Heart right ventricle (tissue), 16 donors: ENCODE measurements at places on chromosomes 1 and 21. TPM values are rescaled to one million over a fixed set of nuclear protein-coding genes. Genes with fewer than 3 reads are reported as not detected.

DNA sequence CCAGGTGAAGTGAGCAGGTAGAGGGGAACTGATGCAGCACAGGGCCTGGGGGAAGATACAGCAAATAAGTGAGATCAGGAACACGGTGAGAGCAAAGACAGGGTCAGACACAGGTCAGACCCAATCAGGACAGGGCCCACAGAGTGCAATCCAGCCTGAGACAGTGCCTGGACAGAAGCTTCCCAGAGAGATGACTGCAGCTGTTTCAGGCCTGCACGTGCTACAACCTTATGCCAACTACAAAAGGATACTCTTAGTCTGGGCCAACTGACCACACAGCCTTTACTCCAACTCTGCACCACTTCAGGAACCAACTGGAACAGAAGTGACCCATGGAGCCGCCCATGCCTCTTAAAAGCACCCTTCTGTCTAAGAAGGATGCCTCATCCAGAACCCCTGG, 228.0 kb downstream of the TOMM20 start:
- DNase-seq: no peak

GRCh38 chr1:24417681-24418080, 2.1 kb downstream of the NIPAL3 start:
- DNase-seq: no peak

- no peak for DNase-seq
Observed at GRCh38 chr1:176101951-176102642, 105.0 kb downstream of the COP1 start.

DNA sequence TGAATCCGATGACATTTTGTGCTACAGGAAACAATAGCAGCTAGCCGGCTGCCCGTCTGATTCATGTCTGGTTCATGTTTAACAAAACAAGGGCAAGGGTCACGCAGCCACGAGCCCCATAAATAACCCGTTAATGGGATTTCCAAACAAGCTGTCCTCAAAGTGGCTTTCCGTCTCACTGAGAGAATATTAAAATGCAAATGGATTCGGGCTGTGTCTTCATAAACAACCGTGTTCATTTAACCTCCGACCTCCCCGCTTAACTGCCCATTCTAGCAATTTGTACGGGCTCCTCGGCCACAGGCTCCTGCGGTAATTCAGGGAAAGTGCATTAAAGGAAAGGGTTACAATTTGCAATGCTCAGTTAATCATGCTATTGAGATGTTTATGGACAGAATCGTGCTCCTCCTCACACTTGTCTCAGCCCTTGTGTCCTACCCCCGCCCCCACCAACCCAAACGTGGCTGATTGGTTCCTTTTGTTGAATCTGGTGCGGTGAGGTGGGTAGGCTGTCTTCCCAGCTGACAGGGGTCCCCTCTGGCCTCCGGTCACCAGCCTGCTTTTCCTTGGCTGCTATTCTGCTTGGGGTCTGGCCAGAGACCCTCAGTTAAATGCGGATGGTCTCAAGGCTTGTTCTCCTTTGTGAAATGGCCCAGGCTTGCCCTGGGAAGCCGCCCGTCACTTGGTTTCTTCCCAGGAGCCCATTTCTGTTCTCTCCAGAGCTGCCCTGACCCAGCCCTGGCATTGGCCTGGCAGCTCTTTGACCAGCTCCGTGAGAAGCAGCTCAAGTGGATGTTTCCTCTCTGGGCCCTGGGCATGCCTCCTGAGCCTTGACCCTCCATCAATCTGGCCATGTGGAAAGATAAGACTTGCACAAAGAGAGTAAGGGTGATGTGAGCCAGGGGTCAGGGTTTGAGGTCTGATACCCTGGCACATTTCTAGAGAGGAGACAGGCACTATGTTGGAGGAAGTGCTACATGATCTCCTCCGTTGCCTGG, 200.7 kb upstream of the POU3F1 start:
- DNase-seq: no peak

GRCh38 chr1:109773203-109773899, 9.6 kb upstream of the EPS8L3 start:
- peak; percentile 86 for DNase-seq

DNA sequence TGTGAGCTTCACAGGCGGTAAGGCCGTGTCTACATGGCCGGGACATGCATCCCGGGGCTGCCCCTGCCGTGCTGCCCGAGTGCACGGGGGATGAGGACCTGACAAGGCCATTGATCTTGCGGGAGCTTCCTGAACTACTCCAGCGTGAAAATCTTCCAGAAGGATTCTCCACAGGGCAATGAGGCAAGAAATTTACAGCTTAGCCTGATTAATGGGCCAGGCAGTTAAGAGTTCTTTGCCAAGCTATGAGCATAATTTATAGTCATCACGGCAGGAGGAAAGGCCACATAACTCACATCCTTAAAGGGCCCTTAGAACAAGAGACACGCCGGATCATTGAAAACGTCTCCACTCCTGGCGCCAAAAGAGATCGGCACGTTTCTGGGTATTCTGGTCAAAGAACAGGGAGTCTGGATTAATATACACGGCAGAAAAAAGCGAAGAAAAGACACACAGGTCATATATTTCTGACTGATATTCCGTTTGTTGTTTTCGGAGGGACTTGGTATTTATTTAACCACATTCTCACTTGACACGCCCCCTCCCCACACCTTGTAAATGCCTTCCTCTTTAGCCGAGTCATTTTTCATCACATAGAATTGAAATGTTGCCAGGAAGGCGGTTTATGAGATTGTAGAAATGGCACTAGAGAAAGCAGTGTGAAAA, 180.5 kb downstream of the DYRK1A start:
- no peak for DNase-seq

DNA sequence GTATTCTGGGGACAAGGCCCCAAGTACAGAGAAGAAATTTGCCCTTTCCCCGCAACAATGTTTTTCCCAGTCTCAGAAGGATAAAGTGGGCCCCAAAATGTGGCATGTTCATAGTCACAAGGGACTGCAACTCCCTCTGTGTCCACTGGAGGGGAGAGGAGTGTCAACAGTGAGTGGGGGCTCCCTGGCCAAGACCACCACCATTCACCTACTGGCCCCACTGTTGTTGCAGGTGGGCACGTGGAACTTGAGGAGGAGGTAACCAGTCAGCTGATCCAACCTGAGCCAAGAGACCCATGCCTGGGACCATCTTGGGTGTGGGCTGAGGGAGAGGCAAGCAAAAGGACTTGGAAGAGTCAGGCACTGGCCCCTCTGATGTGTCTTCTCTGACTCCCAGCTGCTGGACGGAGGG, 777 bp downstream of the NUDT17 start:
- no peak for DNase-seq

GRCh38 chr1:27604579-27605299, 795 bp upstream of the AHDC1 start:
- DNase-seq: no peak

GRCh38 chr1:223062177-223062576, 80.9 kb downstream of the TLR5 start:
- no peak for DNase-seq

DNA sequence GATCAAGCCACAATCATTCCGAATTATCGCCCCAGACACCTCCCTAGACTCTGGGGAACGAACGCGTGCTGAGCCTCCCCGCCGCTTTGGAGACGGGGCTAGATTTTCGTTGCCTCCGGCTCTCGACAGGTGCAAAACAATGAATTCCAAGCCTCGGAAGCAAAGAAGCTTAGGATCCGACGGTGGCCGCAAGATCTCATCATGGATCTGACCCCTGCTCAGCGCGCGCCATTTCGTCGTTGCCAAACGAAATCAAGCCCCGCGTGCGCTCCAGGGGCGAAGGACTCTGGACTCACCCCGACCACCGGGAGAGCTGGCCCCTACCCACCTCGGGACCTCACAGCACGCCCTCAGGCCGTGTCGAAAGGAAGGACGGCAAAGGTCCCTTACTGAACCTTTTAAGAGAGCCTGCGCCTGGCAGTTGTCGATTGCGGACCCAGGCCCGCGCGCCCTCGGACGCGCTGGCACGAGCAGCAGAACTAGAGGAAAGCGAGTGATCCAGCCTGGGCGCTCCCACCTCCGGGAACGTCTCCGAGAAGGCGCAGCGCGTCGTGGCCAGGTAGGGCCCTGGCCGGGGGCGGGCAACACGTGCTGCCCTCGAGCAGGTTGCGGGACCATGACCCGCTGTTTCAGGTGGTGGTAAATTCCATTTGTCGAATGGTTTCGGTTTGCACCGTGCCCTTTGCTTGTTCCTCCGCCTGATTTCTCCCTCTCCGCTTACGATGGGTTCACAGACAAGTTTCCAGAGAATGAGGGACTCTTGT, 1.6 kb upstream of the RUNX3 start:
- no peak for DNase-seq

GRCh38 chr1:34916104-34916503, 13.3 kb downstream of the DLGAP3 start:
- no peak for DNase-seq

GRCh38 chr1:219340796-219341195, 167.1 kb downstream of the LYPLAL1 start:
- DNase-seq: no peak

- DNase-seq: no peak
Observed at GRCh38 chr1:109932679-109933078, 22.0 kb downstream of the CSF1 start.

DNA sequence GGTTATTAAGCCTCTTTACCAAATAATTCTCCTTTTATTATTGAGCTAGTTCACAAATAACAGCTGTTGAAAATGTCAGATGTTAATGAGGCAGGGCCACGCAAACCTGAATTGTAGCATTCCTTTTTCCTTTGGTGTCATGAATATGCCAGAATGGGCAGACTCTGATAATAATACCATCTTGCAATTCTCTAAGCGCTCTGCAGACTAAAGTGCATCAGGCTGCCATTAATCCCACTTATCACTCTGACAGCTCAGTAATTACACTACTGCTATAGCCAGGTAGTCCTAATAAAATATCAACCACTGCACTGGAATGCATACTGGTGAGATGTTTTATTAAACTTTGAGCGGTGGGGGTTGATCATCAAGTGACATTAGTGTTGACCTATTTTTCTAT, 177.7 kb downstream of the DPYD start:
- no peak for DNase-seq

DNA sequence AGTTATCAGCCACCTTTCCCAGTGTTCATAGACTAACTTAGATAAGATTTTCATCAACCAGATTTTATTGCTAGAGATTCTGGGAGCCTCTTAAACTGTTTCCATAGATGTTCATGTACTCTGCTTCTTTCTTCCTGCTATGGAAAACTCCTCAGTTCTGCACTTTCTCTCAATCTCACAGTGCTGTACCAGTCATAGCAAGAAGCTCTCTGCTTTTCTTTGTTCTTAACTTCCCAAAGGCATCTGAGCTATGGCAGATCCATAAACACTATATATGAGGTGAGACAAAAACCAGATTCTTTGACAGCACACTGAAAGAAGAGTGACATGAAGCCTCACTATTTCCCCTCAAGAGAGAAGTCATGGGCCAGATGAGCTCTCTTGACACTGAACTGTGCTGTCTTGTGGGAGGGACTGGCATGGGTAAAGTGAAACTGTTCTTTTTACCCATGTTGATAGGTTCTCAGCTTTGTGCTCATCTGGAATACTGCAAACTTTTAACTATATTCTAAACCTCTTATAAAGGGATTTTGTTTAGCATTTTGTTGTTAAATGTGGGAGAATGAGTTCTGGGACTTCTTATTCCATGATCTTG, 64.2 kb upstream of the LYPLAL1 start:
- DNase-seq: no peak

GRCh38 chr1:195908121-195908520, 700.1 kb downstream of the KCNT2 start:
- no peak for DNase-seq

- no peak for DNase-seq
Observed at GRCh38 chr1:89815611-89816010, 5.2 kb upstream of the LRRC8D start.

- no peak for DNase-seq
Observed at GRCh38 chr1:182240085-182240484, 151.5 kb downstream of the GLUL start.

DNA sequence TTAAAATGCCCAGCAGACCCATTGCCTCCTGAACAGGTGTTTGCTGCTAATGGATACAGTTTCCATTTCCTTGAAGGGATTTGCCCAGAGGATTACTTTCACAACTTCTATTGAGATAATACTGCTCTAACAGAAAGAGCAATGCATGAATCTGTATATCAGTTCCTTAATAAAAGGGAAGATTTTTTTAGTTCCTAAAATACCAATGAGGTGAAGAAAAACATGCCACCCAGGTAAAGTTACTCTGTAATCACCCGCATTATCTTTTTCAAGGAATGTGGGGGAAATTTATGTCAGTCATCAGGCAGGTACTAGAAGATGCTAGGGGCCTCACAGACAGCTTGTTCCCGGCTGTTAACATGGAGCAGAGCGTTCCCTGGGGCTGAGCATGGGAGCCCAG, 41.1 kb downstream of the KCNJ15 start:
- no peak for DNase-seq

GRCh38 chr1:7009741-7010525, 224.7 kb downstream of the CAMTA1 start:
- DNase-seq: no peak

DNA sequence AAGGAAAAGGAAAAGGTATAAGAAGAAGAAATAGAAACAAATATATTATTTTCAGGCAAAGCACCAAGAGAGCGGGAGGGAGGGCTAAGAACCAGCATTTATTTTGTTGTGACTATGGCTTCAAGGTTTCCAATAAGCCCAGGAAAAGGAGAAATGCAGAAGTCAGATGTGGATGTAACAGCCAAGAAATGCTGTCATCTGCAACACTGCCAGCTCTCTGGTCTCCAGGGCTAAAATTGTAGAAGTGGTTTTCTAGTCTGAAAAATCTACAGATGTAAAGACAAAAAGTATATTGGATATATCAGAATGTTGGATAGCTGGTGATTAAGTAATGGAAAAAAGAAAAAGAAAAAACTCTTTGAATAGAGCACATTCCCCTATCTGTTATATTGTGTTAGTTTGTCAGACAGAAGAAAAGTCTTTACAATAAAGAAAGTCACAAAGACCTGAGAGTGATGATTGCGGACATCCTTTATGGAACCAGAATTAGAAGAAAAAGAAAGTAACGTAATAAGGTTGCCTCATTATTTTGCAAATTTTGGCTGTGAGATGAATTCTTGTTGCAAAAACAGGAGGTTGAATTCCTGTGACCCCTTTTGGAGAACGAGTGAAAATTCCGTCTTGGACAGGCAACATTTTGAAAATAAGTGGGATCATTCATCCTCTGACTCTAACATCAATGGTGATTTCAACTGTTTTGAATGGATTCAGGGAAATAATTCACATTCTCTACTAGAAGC, 938.1 kb downstream of the TTLL7 start:
- DNase-seq: no peak

GRCh38 chr1:33586106-33586505, 113.7 kb downstream of the ZSCAN20 start:
- DNase-seq: no peak

Gene ARMH1
- 2.5 TPM for polyA plus RNA-seq

Gene RCAN3
- 3.1 TPM for polyA plus RNA-seq

Gene SELP
- polyA plus RNA-seq: 5.4 TPM

Gene LZIC
- 20.6 TPM for polyA plus RNA-seq

Gene GABPB2
- polyA plus RNA-seq: 3.4 TPM

Gene SMIM11
- 4.3 TPM for polyA plus RNA-seq

Gene RXRG
- polyA plus RNA-seq: 1.2 TPM

Gene CD247
- 0.66 TPM for polyA plus RNA-seq

Gene OLFML2B
- polyA plus RNA-seq: 1.0 TPM
